T-helper 17 cell (primary cell): ENCODE measurements at places on chromosomes 2 and 18.

- H3K27ac ChIP-seq, result no peak overlapping the region
- peaks cover 38% of the 10 kb centered on the region for H3K27me3 ChIP-seq
- no peaks in the 10 kb centered on the region for H3K36me3 ChIP-seq
- no peak for DNase-seq
These were observed 113.9 kb downstream of the MTX2 start for GRCh38 chr2:176383100-176383499.

- DNase-seq, result no peak
- H3K27me3 ChIP-seq, result no peaks in the 10 kb centered on the region
- no peak overlapping the region for H3K4me3 ChIP-seq
- H3K36me3 ChIP-seq, result no peaks in the 10 kb centered on the region
- no peaks in the 10 kb centered on the region for H3K4me1 ChIP-seq
These were observed 775.3 kb upstream of the NRXN1 start for GRCh38 chr2:51807229-51807628.

- no peak for DNase-seq
- H3K27ac ChIP-seq, result no peak overlapping the region
- H3K27me3 ChIP-seq, result peaks cover 9% of the 10 kb centered on the region
These were observed 115.6 kb downstream of the IRS1 start for GRCh38 chr2:226683944-226684562.

DNA sequence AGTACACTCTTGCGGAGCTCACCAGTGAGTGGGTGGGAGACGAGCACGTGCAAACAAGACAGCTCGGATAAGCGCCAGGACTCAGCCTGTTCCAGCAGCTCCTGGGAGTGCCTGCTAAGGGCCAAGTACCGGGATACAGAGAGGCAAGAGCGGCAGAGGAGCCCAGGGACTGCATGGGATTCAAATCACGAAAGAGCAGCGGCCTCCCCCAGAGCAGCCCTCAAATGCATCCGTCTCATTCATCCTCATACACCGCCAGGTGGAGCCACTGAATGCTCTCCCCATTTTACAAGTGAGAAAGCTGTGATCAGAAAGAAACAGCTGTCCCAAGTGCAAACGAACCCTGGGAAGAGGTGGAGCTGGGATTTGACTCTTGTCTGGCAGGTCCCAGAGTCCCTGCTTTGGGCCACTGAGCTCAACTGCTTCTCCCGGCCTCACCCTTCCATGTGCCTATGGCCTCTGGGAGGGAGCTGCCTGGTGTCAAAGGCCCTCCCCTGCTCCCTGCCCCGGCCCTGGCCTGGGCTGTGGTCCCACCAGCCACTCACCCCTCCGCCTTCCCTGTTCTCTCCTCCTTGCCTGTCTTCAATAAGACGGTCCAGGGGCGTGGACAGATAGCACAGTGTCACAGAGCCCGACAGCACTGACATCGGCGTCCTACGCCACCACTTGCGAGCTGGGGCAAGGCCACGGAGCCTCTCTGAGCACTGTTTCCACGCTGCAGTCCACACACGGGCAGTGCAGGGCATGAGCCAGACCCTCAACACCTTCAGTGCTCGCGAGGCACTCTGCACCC is 72.8 kb upstream of the TAF1B start:
- H3K27ac ChIP-seq, result peak overlapping the region; percentile 80
- DNase-seq, result peak; percentile 60
- no peaks in the 10 kb centered on the region for H3K27me3 ChIP-seq
- H3K4me3 ChIP-seq, result peak overlapping the region; percentile 21
- no peaks in the 10 kb centered on the region for H3K36me3 ChIP-seq

GRCh38 chr2:207484444-207485391 is 45.0 kb upstream of the CREB1 start:
- H3K27me3 ChIP-seq, result no peaks in the 10 kb centered on the region
- H3K27ac ChIP-seq, result no peak overlapping the region
- H3K36me3 ChIP-seq, result no peaks in the 10 kb centered on the region
- DNase-seq, result no peak
- no peak overlapping the region for H3K4me3 ChIP-seq

DNA sequence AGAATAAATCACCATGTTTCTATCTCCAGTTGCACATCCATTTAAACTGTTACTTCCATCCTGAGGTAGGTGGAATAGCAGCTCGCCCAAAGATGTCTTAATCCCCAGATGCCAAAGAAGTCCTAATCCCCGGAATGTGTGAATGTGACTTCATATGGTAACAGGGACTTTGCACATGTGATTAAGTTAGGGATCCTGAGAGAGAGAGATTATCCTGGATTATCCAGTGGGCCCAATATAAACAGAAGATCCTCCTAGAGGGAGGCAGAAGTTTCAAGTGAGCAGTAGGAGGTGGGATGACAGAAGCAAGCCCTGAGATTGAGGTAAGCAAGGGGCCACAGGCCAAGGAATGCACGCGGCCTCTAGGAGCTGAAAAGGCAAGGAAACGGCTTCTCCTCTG is 19.8 kb downstream of the CREG2 start:
- no peak for DNase-seq
- peaks cover 7% of the 10 kb centered on the region for H3K36me3 ChIP-seq
- H3K27ac ChIP-seq, result no peak overlapping the region
- peaks cover 11% of the 10 kb centered on the region for H3K27me3 ChIP-seq
- peaks cover 5% of the 10 kb centered on the region for H3K4me1 ChIP-seq
- H3K4me3 ChIP-seq, result no peak overlapping the region

DNA sequence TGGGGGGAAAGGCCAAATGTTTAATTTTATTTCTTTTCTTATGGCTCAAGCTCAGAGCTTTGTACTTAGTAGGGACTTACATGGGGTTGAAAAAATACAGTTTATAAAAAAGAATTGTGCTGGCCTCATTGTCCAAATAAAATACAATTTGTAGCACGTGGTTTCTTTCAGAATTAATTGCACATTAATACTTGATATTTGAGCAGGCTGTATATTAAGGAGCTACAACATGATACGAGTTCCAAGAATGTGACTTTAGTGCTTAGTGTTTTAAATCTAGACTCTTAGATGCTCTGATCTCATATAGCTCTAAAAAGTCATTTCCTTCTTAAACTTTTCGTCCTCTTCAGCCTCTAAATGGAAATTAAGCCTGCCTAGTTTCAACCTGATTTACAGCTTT is 46.4 kb upstream of the RASGRP3 start:
- no peaks in the 10 kb centered on the region for H3K4me1 ChIP-seq
- H3K27me3 ChIP-seq, result peaks cover 27% of the 10 kb centered on the region
- H3K36me3 ChIP-seq, result no peaks in the 10 kb centered on the region
- DNase-seq, result no peak
- H3K27ac ChIP-seq, result no peak overlapping the region
- no peak overlapping the region for H3K4me3 ChIP-seq

- no peaks in the 10 kb centered on the region for H3K4me1 ChIP-seq
- no peak overlapping the region for H3K4me3 ChIP-seq
These were observed 725.5 kb upstream of the ZEB2 start for GRCh38 chr2:145245268-145245870.

DNA sequence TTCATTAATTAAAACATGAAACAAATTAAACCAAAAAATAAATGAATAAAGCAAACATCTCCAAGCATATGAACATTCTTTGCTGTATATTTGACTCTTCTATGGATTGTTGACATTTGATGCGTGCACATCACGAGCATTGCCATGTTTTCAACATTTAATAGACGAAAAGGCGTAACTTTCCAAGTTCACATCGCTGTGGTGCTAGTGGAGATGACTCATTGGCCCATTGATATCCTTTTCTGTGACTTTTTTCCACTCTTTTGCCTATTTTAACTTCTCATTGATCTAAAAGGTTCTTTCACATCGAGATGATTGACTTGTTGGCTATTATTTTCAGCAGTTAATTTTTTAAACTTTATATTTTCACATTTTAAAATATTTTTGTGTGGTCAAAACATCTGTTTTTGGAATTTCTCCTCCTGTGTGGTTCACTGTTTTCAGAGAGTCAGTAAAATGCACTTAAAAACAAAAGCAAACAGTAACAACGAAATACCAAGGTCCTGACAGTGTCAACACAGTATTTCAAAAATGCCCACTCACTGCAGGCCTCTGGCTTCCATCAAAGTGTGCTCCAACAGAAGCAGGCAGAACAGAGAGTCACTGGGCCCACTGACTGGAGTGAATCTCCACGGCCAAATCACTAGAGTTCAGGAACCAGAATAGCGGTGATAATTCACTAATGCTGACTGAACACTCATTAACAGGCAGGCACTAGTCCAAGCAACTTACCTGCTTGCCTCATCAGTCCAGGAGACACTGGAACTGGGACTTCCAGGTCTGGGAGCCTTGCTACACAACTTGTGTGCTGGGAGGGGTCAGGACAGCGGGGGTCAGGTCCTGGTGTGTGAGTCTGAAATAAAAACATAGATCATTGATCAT is 372.2 kb upstream of the SMIM21 start:
- no peak overlapping the region for H3K27ac ChIP-seq
- DNase-seq, result no peak
- no peak overlapping the region for H3K4me3 ChIP-seq
- H3K36me3 ChIP-seq, result no peaks in the 10 kb centered on the region

GRCh38 chr18:42892181-42892580 is 223.3 kb downstream of the RIT2 start:
- H3K27me3 ChIP-seq, result no peaks in the 10 kb centered on the region
- DNase-seq, result no peak
- H3K27ac ChIP-seq, result no peak overlapping the region
- no peaks in the 10 kb centered on the region for H3K4me1 ChIP-seq

DNA sequence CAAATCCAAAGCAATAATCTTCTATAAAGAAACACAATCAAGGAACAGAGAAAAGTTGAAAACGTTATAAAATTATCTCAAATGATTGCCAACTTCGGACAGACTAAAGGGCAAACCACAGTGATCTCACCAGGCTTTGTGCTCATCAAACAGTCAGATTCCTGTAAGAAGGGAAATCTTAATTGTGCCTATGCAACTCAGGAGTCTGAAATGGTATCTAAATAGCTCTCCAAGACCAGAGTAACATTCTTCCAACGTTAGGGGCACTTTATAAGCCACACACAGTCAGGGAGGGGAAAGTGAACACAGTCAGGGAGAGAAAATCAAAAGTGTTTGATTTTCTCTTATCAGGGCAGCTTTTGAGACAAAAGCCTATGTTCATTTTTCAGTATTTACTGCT is 29.4 kb downstream of the PLEKHM3 start:
- no peaks in the 10 kb centered on the region for H3K27me3 ChIP-seq
- H3K4me3 ChIP-seq, result no peak overlapping the region
- DNase-seq, result no peak
- H3K4me1 ChIP-seq, result peaks cover 10% of the 10 kb centered on the region

GRCh38 chr2:239943571-239943970 is 81.6 kb downstream of the NDUFA10 start:
- no peak overlapping the region for H3K4me3 ChIP-seq
- peak; percentile 4 for DNase-seq
- no peaks in the 10 kb centered on the region for H3K27me3 ChIP-seq
- peaks cover 2% of the 10 kb centered on the region for H3K36me3 ChIP-seq
- H3K27ac ChIP-seq, result no peak overlapping the region
- H3K4me1 ChIP-seq, result peaks cover 12% of the 10 kb centered on the region

- H3K27me3 ChIP-seq, result no peaks in the 10 kb centered on the region
- no peaks in the 10 kb centered on the region for H3K36me3 ChIP-seq
- H3K4me1 ChIP-seq, result peaks cover 10% of the 10 kb centered on the region
- H3K27ac ChIP-seq, result no peak overlapping the region
These were observed 12.2 kb downstream of the SCN1A start for GRCh38 chr2:166115589-166115988.

GRCh38 chr2:175111200-175111657 is 56.8 kb downstream of the ATF2 start:
- H3K27me3 ChIP-seq, result no peaks in the 10 kb centered on the region
- peaks cover 8% of the 10 kb centered on the region for H3K4me1 ChIP-seq
- no peak overlapping the region for H3K4me3 ChIP-seq
- H3K36me3 ChIP-seq, result peaks cover 9% of the 10 kb centered on the region

DNA sequence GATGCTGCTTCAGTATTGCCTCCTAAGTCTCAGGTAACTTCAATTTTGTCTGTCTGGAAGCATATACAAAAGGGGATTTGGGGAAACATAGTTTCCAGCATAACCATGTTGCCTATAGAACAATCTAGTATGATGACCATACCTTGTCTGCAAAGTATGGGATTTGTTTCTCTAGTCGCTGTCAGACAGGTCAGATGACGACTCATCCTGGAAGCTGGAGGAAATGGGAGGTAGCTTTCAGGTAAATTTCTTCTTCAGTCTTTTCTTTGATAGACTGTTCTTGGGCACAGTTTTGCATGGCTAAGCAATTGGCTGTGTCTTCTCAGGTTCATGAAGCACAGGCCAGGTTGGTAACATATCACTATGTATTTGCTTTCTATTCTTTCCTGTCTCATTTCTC is 2.8 kb upstream of the OSBPL6 start:
- peaks cover 5% of the 10 kb centered on the region for H3K4me1 ChIP-seq
- H3K36me3 ChIP-seq, result no peaks in the 10 kb centered on the region
- no peak for DNase-seq
- H3K27me3 ChIP-seq, result peaks cover 38% of the 10 kb centered on the region
- no peak overlapping the region for H3K27ac ChIP-seq
